ENCODE measurements at places on chromosomes 4 and X.

DNA sequence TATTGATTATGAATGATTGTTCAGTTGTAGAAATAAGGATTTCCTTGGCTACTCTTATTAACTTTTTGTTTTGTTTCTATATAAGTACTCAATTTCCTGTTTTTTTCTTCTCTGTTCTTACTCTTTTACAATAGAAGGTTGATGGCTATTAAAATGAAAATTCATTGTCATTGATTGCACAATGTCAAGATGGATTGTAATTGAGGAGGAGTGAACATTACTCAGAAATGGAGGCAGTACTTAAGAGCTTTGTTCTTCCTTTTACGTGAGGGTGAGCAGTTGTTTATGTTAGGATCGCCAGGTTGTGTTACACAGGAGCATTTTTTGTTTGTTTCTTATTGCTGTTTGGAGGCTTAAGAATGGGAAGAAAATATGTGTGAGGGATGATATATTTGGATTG lies 2062.4 kb downstream of the ARAP2 start:
- DNase-seq: no peak

DNA sequence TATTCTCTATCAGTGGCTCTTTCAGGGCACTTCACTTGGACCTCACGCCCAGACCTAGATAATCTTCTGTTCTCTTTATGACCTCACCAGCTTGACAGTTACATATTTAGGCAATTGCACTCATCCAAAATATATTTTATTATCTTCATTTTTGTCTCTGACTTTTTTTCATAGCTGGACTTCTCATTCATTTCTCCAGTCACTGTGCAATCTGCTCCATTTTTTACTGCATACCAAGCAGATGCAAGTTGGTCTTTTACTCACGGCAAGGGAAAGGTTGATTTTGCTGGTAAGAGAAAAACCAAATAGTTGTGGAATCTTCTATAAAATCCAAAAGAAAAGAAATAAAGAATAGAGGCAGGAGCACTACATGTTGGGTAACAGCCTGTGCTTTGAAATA lies 31.7 kb downstream of the MAD2L1 start:
- DNase-seq: no peak

- DNase-seq: no peak
Observed at GRCh38 chrX:9349572-9350494, 115.0 kb upstream of the TBL1X start.

- no peak for DNase-seq
Observed at GRCh38 chrX:130413415-130413814, 11.6 kb downstream of the RBMX2 start.

GRCh38 chrX:46257451-46257879 lies 287.8 kb downstream of the ZNF674 start:
- DNase-seq: no peak

DNA sequence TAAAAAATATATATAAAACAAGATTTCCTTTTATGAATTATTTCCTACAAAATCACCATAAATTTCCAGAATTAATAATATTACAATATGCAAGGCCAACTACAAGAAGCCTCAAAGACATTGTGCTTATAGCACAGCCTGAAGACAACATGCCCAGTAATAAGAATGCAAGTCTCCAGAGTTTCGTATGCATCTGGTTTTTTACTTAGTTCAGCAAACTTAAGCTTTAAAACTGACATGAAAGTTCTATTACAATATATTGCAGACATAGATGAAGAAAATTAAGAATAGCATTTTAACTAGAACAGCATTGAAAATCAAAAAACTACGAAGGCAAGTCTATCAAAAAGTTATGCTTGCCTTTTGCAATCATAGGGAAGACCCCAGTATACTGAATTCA lies 107.6 kb downstream of the PRDM5 start:
- DNase-seq: no peak

GRCh38 chr4:122842984-122843531 lies 16.4 kb downstream of the FGF2 start:
- DNase-seq: no peak

GRCh38 chr4:94567811-94568210 lies 116.1 kb downstream of the PDLIM5 start:
- DNase-seq: no peak

- DNase-seq: peak; percentile 20
Observed at GRCh38 chr4:158670975-158671664, 567 bp downstream of the C4orf46 start.

GRCh38 chrX:10074241-10074941 lies 82.4 kb upstream of the CLCN4 start:
- DNase-seq: no peak

GRCh38 chrX:112662559-112663427 lies 16.9 kb downstream of the LHFPL1 start:
- DNase-seq: no peak

DNA sequence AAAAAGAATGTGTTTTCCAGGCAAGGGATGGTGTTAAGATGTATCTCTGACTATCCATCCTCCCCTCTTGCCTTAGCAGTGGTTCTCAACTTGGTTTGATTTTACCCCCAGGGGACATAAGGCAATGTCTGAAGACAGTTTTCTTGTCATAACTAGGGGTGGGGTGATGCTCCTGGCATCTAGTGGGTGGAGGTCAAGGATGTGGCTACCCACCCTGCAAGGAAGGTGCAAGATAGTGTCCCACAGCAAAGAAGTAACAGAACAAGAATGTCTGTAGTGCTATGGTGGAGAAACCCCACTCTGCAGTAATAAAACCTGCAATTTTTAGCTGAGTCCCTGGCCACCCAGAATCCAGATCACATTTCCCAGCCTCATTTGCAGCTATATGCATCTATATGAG lies 81.2 kb upstream of the TBL1X start:
- DNase-seq: no peak

- DNase-seq: no peak
Observed at GRCh38 chrX:24410514-24411189, 50.2 kb downstream of the SUPT20HL1 start.

- no peak for DNase-seq
Observed at GRCh38 chr4:16714191-16714590, 184.3 kb downstream of the LDB2 start.

DNA sequence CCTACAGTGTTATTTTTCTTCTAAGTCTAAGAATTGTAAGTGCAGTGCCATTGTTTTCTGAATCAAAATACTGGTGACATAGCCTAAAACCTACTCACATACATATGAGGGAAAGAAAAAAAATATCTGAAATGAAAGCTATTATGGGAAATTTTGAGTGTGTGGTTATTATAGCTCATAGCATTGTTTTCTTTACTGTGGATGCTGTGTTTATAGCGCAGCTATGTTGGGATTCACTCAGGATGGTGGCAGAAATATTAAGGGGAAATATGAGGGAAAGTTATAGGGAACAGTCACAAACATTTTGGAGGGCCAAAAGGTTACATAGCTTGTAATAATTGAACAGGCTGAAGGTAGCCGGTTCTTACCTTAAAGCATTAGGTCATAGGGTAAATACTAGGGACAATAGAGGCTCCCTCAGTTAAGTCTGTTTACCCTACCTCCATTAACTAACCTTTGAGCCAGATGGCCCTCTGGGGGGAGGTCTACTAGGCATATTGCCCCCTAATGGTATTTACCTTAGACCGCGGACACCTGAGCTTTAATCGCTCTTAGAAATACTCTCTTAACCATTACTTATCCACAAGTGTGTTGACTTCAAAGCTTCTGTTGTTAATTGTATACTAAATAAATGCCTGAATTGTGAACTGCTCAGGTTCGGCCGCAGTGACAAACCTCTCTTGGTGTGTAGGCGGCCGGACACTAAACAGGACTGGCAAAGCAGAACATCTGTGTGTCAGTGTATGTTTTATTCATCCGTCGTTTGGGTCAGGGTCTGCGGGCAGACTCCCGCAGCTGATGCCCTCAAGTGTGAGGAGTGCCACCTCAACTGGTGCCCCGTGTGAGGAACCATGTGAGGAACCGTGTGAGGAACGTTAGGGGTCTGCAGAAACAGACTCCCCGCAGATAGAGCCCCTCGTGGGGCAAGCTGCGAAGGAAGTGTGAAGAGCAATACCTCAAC lies 21.3 kb upstream of the SULT1B1 start:
- no peak for DNase-seq

DNA sequence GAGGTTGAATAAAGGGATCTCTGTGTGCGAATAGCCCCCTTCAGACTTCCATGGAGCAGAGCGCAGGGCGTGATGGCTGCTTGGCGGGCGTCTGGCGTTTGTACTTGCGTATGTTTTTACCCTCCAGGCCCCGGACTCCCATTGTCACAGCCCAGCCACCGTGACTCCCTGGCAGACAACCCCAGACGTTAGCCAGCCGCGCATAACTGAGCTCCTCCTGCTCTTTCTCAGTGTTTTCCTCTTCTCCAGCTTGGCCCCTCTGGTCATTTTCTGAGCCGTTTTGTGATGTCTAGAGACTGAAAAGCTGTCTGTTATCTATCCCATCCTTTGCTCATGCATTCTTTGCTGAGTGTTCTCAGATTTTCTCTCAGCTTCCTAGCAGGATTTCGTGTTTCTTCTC lies 54.3 kb downstream of the IGFBP7 start:
- DNase-seq: no peak

- DNase-seq: no peak
Observed at GRCh38 chr4:26130841-26131432, 189.9 kb upstream of the RBPJ start.

DNA sequence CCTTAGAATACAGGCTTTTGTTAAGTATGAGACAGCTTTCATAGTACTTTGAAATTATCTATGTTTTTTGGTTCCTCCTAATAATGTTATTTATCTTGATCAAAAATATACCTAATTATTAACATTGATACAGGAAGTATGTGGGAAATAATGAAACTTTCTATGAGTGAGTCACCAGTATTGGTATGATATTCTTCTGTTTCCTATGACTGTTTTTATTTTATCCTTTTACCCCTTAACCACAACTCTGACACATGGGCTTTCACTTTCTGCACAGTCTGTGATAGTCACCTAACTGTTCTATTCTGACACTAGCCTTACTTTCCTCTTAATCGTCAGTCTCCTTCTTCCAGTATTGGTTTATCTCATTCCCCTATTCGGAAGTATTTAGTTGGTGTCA lies 4.7 kb downstream of the THAP9 start:
- no peak for DNase-seq

- DNase-seq: no peak
Observed at GRCh38 chr4:154559494-154560418, 3.1 kb upstream of the FGB start.

- no peak for DNase-seq
Observed at GRCh38 chr4:96205143-96205936, 365.4 kb downstream of the PDHA2 start.

DNA sequence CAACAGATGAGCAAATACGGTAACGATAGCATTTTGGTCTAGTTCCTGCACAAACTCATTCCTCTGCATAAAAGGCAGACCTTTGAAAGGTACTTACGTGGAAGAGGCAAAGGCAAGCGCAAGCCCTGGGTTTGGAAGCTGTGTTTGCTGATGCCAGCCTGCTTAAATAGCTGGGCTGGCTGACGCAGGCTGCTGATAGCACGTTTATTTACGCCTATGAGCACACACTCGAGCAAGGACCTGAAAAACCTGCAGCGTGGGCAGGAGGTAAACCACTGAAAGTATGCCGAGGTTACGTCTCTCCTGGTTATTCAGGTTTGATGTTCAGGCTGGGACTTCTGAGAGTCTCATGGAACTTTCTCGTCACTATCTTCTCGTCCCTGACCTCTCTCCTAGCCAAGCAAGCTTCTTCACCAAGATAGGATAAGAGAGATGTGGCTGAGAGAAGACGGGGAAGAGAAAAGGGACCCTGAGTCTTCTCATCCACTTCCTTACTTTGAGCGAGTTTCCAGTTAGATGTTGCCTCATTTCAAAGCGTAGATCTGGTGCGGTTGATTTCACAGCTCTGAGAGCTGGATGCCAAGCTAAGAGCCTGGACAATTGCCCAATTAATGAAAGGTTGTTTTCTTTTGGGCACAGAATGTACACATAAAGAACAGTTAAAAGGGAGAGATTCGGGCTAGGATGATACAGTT lies at the start of gene HOPX:
HOPX (minus strand) TSS at position 139 of the 695 bp plus-strand sequence. CDS start 23,480 bp downstream, outside the sequence.
- DNase-seq: peak; percentile 12

DNA sequence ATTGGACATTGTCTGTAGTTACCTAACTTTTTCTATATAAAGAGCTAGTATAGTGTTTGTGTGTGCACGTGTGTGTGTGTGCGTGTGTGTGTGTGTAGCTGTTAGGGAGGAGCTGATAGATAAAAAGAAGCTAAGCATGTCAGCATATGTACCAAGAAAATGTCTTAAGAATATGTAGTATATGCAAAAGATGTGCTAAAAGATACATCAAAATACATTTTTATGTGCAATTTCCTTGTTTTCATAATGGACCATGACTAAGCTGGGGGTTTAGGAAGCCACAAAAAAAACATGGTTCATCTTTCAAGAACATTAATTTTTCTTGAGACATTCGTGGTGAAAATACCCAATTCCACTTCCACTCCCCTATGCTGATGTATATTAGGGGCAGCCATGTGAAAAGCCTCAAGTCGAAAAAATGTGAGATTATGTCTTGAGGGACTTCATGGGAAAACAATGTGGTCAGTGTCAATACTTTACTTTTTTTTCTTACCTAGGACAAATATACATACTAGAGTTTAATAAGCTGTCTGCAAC lies 1599.7 kb downstream of the ARAP2 start:
- no peak for DNase-seq

- no peak for DNase-seq
Observed at GRCh38 chr4:85358831-85359230, 116.1 kb upstream of the ARHGAP24 start.

GRCh38 chr4:56464581-56464980 lies 2.8 kb upstream of the SRP72 start:
- no peak for DNase-seq

- DNase-seq: no peak
Observed at GRCh38 chrX:54564936-54565335, 34.9 kb downstream of the GNL3L start.

GRCh38 chrX:16788477-16788876 lies 2.2 kb downstream of the TXLNG start:
- no peak for DNase-seq

DNA sequence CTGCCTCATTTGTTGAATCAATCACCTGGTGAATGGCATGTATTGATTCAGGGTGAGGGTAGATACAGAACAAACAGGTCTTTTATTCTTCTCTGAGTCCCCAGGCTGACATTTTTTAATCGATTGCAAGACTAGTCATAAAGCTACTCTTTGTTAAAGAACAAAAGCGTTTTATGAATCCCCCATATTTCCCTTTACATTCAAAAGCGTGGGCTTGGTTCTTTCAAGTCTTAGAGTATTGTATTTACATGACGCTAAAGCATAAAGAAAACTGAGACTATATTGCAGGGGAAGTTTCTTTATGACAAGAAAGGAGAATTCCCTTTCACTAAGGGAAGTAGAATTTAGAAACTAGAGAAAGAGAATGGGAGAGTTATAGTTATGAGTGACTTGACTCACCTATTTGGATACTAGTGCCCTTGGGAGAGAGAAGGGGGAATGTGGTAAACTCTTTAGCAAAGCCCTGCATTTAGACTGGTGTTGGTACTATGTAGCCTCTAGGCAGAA lies 69.3 kb upstream of the PDE5A start:
- no peak for DNase-seq

- DNase-seq: no peak
Observed at GRCh38 chrX:34915463-34916225, 27.0 kb upstream of the FAM47B start.

DNA sequence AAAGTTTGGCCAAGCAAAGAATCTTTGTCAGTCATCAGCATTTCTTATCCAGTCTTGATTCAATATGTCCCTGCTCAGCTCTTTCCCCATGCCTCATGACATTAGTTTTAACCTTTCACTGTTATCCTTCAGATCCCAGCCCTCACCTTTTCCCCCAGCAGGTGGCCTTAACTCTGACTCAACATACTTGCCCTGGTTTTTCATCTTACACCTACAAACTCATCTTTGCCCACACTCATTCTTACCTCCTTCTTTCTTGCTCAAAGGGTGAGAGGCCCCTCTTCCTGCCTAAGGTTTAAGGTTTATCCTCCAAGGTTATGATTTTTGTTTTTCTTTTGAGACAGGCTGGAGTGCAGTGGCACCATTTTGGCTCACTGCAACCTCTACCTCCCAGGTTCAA lies 10.6 kb upstream of the ANXA5 start:
- DNase-seq: no peak

Data from hypothalamus (tissue), 51 donors.